ENCODE measurements at places on chromosomes 2 and 18.

- no peak for DNase-seq
Observed at GRCh38 chr18:32298171-32298667, 108.4 kb downstream of the MEP1B start.

- no peak for DNase-seq
Observed at GRCh38 chr2:15868186-15868585, 72.2 kb upstream of the MYCN start.

GRCh38 chr18:2903006-2903405 lies 56.2 kb downstream of the EMILIN2 start:
- DNase-seq = no peak

DNA sequence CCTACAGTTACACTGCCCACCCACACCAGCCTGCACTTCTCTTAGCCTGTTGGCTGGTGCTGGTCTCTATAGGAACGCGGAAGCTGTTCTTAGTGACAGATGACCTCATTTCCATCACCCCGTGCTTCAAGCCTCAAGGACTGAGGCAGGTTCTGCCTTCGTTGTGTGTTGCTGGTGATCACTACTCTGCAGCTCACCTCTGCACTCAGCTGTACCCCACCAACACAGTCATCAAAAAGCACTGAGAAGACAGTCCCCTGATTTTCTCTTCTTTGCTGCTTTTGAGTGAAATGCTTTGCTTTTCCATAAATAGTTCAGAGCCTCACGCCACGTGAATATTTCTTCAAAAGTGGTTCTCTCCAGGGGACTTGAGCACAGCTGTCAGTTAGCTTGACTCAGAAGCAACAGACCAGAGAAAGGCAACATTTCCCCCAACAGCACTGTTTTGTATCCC lies 225.7 kb upstream of the CCDC150 start:
- DNase-seq = no peak

- DNase-seq = no peak
Observed at GRCh38 chr2:236711440-236711839, 141.8 kb downstream of the ACKR3 start.

DNA sequence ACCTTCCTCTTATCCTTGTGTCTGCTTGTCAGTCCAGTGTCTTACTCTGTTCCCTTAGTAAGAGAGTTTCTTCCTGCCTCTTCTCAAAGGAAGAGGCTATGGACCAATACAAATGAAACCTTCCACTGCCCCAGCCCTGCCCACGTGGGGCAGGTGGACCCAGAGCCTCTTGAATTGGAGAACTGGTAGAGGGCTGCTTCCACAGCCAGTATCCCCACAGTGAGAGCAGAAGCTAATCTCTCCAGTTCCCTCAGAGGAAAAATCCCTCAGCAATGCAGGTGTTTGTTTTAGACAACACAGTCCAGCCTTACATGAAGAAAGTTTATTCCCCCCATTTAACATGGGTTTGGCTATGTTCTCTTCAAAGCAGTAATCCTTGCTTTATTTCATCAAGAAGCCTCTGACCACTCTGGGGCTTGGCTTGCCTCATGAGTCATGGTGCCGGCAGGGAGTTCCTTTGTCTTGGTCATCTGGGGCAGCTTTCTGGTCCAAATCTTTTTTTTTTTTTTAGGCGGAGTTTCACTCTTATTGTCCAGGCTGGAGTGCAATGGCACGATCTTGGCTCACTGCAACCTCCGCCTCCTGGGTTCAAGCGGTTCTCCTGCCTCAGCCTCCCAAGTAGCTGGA lies 6.5 kb upstream of the CYBRD1 start:
- no peak for DNase-seq

DNA sequence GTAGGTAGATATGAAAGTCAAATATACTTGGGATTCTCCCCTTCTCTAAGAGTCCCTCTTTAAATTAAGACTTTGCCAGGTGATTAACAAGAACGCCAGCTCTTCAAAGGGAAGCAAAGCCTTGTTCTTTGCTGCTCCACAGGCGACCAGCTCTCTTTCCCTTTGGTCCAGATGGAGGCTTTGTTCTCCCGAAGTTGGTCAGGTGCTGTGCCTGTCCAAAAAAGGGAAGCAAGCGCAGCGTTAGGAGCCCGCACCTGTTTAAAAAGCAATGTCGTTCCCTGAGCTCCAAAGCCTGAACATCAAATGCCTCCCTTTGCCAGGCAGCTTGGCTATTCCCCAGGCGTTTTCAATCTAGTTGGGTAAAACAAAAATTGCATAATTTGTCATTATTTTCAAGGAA lies 1913.1 kb upstream of the PIK3C3 start:
- no peak for DNase-seq

- no peak for DNase-seq
Observed at GRCh38 chr2:112757265-112757664, 7.1 kb downstream of the CKAP2L start.

GRCh38 chr2:28294451-28294850 lies 98.2 kb upstream of the FOSL2 start:
- DNase-seq = no peak

- DNase-seq = no peak
Observed at GRCh38 chr2:200430017-200430416, 79.9 kb downstream of the KCTD18 start.

DNA sequence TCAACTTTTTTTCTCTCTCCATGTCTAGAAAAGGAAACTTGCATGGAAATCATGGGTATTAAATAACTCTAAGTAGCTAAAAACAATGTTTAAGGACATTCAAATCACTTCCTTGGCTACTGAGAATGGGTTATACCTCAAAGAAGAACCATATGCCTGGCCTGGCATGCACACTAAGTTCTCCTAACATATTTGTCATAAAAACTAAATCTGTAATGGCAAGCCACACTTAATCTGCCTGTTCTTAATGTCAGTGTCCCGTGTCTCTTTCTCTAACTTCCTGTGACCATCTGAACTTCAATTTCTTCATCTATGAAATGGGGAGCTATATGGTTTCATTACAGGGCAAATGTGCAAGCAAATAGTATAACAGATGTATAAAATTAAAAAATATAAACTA lies 11.1 kb downstream of the PDE1A start:
- no peak for DNase-seq

- no peak for DNase-seq
Observed at GRCh38 chr2:233228376-233228775, 23.1 kb upstream of the ATG16L1 start.

DNA sequence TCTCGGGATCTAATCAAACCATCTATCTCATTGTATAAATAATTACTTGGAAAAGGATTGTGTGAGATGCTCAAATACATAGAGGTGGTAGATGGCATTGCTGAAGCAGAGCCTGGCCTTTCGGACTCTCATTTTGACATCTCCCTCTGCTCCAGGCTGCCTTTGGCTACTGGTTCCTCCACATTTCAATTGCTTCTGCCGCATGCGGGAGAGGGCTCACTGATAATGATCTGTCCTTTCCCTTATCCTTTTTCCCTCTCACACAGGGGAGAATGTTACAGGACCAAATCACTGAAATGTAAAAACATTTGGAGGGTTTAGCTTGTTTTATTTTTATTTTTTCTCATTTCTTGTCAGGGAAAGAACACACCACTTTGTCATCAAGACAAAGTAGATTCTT lies 380.6 kb upstream of the UBE2E3 start:
- no peak for DNase-seq

DNA sequence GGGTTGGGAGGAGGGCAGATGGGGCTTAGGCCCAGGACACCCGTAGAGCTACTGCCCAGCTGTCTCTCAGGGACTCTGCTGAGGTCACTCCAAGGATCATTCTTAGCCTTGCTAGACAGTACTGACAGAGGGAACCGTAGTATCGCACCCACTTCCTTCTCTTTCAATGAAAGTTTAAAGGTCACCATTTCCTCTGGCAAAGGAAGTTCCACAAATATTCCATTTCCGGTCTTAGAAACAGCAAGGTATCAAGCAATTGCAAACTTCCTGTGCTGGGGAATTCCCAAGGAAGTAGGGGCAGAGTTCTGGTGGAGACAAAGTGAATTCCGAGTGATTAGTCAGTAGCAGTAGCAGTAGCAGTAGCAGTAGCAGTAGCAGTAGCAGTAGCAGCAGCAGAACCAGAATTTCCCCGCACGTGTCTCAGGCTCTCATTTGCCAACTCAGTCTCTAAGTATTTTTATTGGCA lies 24.7 kb downstream of the IL1B start:
- DNase-seq = no peak

DNA sequence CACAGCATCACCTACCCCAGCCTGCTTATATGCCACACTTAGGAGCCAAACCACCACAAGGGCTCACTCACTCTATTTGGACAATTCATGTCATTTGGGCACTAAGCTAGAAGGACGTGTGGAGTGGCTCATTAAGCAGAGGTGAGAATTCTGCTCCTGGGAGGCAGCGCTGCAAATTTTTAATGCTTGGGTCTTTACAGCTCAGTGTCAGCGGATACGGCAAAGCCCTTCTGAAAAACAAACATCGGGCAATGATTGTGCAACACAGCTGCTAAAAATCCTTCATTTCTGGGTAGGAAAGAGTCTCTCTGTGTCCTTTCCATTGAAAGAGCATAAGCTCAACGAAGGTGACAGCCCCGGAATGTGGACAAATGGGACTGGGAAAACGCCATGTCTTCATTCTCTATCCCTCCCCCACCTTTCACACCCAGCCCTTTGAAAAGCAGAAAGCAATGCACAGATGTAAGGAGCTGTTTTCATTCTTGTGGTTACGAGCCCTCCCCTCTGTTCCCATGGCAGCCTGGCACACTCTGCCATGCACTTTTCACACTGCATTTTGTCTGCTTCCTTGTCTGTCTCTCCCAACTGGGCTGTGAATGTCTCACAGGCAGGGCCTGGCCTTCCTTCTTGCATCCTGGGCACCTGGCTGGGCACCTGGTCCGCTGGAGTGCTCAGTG lies 16.0 kb downstream of the TMEM177 start:
- no peak for DNase-seq

DNA sequence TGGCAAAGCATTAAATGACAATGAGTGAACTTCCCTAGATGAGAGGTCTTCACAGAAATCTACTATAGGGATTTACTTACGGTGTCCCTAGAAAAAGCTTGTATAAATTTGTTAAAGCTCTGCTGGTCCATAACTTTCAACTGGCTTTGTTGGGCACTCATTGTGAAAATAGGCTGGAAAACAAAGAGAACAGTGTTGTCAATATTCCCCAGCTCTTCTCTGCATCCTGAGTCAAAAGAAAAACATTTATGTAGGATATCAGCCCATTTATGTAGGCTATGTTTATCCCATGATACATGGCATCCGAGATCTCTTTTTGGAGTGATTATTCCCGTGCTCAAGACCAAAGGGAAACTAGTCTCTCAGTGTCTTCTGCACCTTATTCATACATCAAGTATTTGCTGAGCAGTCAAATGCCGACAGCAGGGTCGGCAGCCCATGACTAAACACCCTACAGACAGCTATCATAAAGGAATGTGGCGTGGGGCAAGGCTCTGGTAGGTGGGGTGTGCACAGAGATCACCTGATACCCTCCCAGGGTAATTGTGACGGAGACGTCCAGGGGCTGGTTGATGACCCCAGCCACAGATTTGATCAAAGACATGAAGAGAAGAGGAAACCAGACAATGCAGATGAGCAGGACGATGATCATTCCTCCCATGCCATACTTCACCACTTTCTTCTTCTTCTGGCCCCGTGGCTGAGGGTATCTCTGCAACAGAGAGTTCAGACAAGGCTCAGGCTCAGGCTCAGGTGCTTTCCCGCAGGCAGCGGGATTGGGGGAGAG lies 155.9 kb downstream of the NAPG start:
- DNase-seq = no peak

DNA sequence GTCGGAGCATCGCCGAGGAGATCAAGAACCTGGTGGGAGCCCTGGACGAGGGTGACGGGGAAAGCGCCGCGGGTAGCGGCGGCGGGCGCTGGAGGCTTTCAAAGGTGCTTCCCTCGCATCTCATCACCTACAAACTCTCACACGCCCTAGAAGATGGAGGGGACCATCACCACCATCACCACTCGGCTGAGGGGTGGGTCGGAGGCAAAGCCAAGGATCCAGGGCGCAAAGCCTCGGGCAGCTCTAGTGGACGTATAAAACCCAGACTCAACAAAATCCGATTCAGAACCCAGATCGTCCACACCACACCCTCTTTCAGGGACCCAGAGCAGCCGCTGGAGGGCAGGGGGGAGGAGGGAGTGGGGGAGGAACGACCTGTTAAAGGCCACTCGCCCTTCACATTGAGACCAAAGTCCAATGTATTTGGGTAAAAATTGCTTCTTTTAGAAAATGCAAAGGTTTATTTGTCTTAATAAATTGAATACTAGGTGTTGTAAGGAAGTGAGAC lies 1.5 kb downstream of the SOWAHC start:
- DNase-seq = no peak

DNA sequence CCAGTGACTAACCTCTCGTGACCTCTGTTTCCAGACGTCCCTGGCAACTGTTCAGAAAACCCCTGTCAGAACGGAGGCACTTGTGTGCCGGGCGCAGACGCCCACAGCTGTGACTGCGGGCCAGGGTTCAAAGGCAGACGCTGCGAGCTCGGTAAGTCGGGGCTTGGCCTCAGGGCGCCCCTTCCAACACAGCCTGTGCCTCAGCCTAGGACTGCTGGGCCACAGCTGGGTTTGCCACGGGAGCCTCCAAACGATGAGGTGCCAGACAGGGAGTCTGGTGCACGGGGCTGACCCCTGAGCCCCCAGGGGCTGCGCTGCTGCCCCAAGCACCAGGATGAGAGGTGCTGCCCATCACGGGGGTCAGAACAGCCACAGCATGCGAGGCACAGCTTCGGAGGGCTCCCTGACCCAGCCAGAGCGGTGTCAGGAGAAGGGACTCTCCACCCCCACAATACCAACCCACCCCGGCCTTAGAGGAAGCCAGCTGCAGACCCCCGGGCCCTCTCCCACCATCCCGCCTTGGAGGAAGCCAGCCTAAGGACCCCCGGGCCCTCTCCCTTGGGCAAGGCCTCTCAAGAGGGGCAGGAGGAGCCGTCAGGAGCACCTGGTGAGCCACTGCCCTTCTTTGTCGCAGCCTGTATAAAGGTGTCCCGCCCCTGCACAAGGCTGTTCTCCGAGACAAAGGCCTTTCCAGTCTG lies 20.3 kb downstream of the MTERF4 start:
- DNase-seq = no peak

- no peak for DNase-seq
Observed at GRCh38 chr2:20600756-20601325, 50.1 kb downstream of the HS1BP3 start.

DNA sequence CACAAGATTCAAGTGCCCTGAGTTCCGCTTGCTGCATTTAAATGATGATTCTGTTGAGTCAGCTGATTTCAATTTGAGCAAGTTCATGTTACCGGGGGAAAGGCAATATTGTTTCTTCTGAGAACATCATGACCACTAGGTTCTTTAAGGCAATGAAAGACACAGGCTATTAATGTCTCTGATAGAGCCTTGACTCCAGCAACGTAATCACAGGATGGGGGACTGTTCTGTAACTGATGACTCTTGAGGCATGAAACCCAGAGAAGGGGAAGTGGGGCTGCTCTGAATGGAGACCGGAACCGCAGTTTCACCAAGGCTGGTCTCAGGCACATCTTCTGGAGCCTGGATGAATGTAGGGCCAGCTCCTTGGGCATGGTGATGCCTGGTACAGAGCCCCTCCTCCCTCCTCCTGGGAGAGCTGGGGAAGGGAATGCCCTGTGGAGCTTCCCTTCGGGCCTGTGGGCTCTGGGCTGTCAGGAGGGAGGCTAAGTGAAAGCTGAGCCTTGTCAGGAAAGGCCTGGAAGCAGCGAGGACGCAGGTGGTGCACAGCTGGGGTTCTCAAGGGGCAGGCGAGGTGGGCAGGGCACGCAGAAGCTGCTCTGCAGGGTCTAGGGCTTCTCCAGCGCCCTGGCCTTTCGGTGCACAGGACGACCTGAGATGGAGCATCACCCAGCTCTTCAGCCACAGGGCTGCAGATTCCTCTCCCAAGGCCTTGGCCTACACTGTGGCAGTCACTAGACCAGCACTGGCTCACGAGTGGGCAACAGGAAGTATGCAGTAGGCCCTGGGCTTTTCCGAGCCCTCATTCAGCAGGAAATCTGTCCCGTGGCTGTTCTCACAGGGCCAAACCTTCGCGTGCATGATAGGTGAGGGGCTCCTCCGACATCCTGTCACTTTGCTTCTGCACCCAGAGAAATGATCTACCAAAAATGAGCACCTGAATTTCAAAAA lies 36.6 kb upstream of the PRLH start:
- DNase-seq = no peak

Measured in esophagus squamous epithelium (tissue), 5 donors.